Thymus (tissue), 14 donors: ENCODE measurements at places on chromosomes 5 and 9.

- H3K4me1 ChIP-seq, result peaks cover 30% of the 10 kb centered on the region
- H3K27ac ChIP-seq, result no peak overlapping the region
- no peak overlapping the region for H3K4me3 ChIP-seq
- DNase-seq, result no peak
- no peaks in the 10 kb centered on the region for H3K27me3 ChIP-seq
- H3K36me3 ChIP-seq, result no peaks in the 10 kb centered on the region
Measured at GRCh38 chr9:89998633-89999032, 393.8 kb downstream of the GADD45G start.

DNA sequence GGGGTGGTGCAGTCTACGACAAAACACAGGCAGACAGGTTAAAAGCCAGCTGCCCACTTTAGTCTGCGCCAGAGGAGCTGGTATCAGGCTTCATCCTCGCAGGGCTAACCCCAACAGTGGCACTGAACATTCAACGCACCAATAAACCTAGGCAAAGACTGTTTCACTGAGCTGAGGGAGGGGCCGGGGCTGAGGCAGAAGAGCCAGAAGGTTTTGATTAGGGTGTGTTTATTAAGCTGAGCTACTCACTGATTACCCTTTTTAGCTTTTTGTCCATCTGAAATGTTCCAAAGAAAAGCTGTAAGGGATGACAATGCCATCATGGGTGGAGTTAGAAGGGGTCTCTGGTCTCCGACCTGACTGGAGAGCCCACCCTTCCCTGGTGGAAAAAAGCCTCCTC, 1.4 kb downstream of the ZMYND19 start:
- H3K4me1 ChIP-seq, result peaks cover 27% of the 10 kb centered on the region
- H3K4me3 ChIP-seq, result no peak overlapping the region
- H3K36me3 ChIP-seq, result peaks cover 37% of the 10 kb centered on the region

- no peak overlapping the region for H3K27ac ChIP-seq
- H3K4me1 ChIP-seq, result no peaks in the 10 kb centered on the region
- peaks cover 25% of the 10 kb centered on the region for H3K27me3 ChIP-seq
- no peak overlapping the region for H3K4me3 ChIP-seq
- DNase-seq, result no peak
- no peaks in the 10 kb centered on the region for H3K36me3 ChIP-seq
Measured at GRCh38 chr9:124439686-124440243, 10.5 kb upstream of the ADGRD2 start.

- H3K27me3 ChIP-seq, result no peaks in the 10 kb centered on the region
- H3K27ac ChIP-seq, result no peak overlapping the region
- H3K36me3 ChIP-seq, result no peaks in the 10 kb centered on the region
- no peak for DNase-seq
- no peak overlapping the region for H3K4me3 ChIP-seq
Measured at GRCh38 chr5:150561571-150562275, 53.8 kb downstream of the NDST1 start.

DNA sequence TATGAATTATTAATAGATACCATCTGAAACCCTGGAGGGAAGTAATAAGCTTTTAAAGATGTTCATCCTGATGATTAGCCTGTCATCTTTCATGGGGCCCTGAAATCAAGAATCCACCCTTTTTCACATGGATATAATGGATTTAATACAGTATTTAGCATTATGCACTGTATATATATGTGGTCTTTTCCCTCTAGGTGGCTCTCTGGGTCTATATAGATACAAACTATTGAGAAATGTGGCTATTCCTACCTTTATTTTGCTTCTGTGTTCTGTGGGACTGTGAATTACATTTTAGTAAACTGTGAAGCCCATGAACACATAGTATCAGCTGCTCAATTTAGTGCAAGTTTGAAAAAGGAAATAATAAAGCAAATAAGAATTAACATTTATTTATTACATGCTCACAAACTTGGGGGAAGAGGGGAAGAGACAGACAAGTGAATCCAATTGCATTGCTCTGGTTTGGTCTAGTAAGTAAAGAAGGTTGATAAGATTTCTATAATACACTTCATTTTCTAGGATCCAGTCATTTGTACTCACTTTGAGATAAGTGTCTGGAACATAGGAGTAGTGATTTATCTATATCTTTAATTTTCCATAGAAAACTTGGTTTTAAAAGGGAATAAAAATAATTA, 112.2 kb downstream of the SCAMP1 start:
- H3K4me1 ChIP-seq, result no peaks in the 10 kb centered on the region
- no peaks in the 10 kb centered on the region for H3K36me3 ChIP-seq

DNA sequence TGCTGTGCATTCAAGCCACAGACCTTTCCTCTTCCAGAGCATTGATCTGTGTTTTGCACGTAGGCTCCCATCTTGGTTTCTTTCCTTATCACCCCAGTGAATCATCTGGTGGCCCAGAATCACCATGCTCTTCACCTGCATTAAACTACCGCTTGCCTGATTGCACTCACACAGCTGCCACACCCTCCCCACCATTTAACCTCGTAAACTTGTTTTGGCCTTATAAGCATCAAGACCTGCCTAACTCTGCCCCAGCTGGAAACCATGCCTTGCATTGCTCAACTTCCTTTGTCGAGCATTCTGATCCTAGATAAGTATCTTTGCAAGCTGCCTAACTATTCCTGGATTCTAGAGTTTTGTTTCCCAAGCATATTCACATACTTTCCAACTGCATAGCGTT, 369.6 kb upstream of the SEMA6A start:
- no peak overlapping the region for H3K27ac ChIP-seq
- H3K4me3 ChIP-seq, result no peak overlapping the region
- no peak for DNase-seq

DNA sequence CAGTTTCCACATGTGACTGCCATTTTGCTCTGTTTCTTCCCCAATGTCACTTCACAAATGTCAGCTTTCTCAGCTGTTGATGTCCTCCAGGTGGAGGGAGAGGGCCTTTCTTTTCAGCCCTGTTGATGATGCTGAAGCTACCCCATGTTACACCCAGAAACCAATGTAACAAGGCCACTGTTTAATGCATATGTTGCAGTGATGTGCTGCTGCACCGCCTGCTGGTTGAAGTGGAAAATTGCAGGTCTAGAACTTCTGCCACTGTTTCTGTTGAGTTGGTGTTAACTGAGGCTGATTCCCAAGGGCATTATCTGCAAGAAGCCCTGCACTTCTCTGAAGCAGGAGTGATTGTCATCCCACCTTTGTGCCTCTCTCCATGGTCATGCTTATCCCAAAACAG, 428.4 kb downstream of the KDM4C start:
- no peak overlapping the region for H3K4me3 ChIP-seq
- H3K27ac ChIP-seq, result no peak overlapping the region
- no peak for DNase-seq
- peaks cover 2% of the 10 kb centered on the region for H3K36me3 ChIP-seq

- H3K27ac ChIP-seq, result no peak overlapping the region
- no peaks in the 10 kb centered on the region for H3K27me3 ChIP-seq
- H3K4me3 ChIP-seq, result no peak overlapping the region
- no peaks in the 10 kb centered on the region for H3K36me3 ChIP-seq
- H3K4me1 ChIP-seq, result no peaks in the 10 kb centered on the region
Measured at GRCh38 chr5:101012880-101013279, 109.8 kb upstream of the ST8SIA4 start.

- no peaks in the 10 kb centered on the region for H3K4me1 ChIP-seq
- H3K27ac ChIP-seq, result no peak overlapping the region
- no peak overlapping the region for H3K4me3 ChIP-seq
- H3K36me3 ChIP-seq, result no peaks in the 10 kb centered on the region
Measured at GRCh38 chr9:1919229-1919628, 95.9 kb upstream of the SMARCA2 start.
